ENCODE measurements at places on chromosomes 4 and X. TPM values are rescaled to one million over a fixed set of nuclear protein-coding genes. Genes with fewer than 3 reads are reported as not detected.

The SMIM10L2A gene
- total RNA-seq = 1.2 TPM

The GRIA3 gene
- 3.3 TPM for total RNA-seq

The CAPN6 gene
- total RNA-seq = not detected

The TLR3 gene
- 7.8 TPM for total RNA-seq

The MTMR8 gene
- 1.2 TPM for total RNA-seq

The CXCL9 gene
- not detected for total RNA-seq

All from smooth muscle cell of trachea (primary cell).